ENCODE measurements at places on chromosomes 4 and X.

GRCh38 chr4:81380437-81380836 is 91.3 kb downstream of the RASGEF1B start:
- DNase-seq = no peak

DNA sequence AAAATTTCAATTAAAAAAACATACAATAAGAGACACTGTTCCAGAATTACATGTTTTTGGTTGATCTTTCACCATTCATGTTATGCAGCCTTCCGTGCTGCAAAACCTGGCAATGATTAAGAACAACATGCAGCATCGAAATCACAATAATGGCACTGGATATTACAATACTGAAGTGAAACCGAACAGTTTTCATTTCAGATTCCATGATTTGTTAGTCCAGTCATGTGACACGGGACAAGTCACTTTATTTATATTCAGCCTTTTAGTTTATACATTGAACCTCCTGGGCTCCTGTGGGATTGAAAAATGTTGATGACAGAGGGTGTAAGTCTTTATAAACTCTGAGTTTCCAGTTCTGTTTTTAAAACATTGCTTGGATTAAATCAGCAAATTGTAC is 142.5 kb upstream of the TTC29 start:
- no peak for DNase-seq

- DNase-seq = no peak
Observed at GRCh38 chr4:183352546-183352945, 30.3 kb upstream of the CLDN24 start.

DNA sequence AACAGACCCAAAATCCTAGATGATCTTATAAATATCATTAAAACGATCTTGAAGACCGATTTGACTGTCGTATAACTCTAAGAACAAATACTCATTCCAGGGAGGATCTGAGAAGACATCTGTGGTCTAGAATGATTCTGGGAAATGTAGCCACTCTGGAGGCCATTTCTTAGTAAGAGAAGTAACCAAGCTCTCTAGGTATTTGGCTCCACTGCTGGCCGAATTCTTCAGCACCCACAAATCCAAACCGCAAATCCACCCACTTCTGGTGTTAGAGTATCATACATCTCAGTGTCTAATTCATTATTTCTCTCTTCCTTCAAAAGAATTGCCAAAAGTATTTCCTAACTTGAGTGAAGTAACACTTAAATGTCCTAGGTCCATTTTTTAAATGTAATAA is 23.9 kb downstream of the KLHL5 start:
- no peak for DNase-seq

GRCh38 chr4:16858275-16858752 is 40.1 kb downstream of the LDB2 start:
- no peak for DNase-seq

DNA sequence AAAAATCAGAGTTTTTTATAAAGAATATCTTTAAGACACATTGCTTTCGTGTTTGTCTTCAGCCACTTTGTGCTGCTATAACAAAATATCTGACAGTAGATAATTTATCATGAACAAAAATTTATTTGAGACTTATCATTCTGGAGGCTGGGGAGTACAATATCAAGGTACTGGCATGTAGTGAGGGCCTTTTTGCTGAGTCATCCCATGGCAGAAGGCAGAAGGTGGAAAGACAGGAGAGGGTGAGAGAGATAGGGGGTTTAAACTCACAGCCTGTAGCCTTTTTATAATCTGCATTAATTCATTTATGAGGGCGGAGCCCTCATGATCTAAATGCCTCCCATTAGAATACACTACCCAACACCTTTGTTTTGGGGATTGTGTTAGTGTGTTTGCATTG is 431.2 kb upstream of the FAM47C start:
- no peak for DNase-seq

- DNase-seq = no peak
Observed at GRCh38 chr4:141459020-141459419, 177.4 kb upstream of the IL15 start.

DNA sequence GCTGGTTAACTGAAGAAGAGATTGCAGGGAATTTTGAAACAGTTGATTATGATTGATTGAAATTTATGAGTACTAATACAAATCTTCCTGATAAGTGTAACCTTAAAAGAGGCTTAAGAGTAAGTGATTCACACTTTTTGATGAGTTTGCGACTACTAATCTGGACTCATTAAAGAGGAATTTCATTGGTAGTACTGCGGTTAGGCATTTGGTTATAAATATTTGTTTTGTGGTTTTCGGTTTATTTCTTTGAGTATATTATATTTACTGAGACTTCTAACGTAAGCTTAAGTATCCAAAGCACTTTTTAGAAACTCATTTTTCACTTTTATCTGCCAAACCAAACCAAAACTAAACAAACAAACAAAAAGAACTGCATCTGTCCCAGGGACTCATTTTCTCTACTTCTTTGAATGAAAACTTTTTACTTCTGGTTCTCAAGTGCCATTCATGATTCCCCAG is 20.7 kb downstream of the SLIT2 start:
- DNase-seq = no peak

GRCh38 chr4:65968831-65969558 is 298.7 kb upstream of the EPHA5 start:
- DNase-seq = no peak

GRCh38 chr4:85200106-85200505 is 233.6 kb upstream of the WDFY3 start:
- no peak for DNase-seq

DNA sequence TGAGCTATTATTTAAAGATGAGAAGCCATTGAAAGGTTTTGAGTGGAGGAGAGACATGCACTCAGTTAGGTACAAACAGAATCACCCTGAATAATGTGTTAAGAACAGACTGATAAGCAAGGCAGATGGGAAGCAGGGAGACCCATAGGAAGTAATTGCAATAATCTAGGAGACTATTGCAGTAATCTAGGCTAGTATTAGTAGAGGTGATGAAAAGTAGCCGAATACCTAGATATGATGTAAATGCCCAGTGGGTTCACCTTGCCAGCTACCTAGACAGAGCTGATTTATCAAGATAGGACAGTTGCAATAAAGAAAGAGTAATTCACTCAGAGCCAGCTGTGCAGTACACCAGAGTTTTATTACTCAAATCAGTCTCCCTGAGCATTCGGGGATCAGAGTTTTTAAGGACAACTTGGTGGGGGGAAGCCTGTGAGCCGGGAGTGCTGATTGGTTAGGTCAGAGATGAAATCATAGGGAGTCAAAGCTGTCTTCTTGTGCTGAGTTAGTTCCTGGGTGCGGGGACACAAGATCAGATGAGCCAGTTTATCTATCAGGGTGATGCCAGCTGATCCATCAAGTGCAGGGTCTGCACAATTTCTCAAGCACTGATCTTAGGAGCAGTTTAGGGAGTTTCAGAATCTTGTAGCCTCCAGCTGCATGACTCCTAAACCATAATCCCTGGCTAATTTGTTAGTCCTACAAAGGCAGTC is 427.5 kb downstream of the RPA4 start:
- DNase-seq = no peak

All from right lobe of liver (tissue), 6 donors.